ENCODE measurements at places on chromosomes 4 and X.

DNA sequence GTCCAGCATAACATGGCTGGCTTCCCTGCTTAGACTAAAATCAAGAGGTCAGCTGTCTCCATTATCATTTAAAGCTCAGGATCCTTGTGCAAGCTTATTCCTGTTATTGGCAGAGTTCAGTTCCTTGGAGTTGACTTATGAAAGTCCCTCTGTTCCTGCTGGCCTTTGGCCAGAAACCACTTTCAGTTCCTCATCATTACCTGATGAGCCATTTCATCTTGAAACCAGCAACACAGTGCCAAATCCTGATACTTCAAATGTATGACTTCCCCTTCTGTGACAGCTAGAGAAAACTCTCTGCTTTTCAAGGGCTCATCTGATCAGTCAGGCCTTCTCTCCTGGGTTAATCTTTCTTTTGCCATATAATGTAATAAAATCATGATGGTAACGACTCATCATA is 110.6 kb upstream of the FSTL5 start:
- peak; percentile 10 for DNase-seq

- peak; percentile 34 for DNase-seq
Measured at GRCh38 chrX:24167719-24168472, 18.4 kb downstream of the ZFX start.

DNA sequence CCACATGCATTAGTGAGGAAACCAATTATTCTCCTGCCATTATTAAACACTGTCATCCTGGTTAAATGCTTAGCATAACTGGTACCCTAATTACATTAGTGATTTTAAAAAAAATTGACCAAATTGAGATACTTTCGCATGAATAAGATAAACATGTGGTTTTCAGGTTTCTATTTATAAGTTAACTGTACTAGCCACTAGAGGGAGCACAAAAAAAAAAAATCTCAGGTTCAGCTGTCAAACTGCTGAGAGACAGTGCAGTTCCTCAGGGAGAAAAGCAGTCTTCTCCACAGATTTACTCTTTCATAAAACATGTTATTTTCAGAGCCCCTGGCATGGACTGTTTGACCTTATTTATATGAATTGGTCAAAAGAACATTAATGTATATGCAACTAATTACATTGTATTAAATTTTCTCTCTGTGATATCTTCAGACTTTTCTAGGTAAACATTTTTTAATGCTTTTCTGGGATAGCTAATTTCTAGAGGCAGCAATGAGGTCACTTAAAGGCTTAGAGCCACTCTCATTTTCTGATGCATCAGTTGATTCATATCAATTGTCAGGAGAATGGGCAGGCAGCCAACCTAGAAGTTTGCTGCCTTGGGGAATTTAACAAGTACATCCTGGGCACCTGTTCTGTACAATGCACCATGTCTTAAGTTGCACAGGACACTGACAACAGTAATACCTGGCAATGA is 167.5 kb downstream of the CDS1 start:
- peak; percentile 75 for DNase-seq

DNA sequence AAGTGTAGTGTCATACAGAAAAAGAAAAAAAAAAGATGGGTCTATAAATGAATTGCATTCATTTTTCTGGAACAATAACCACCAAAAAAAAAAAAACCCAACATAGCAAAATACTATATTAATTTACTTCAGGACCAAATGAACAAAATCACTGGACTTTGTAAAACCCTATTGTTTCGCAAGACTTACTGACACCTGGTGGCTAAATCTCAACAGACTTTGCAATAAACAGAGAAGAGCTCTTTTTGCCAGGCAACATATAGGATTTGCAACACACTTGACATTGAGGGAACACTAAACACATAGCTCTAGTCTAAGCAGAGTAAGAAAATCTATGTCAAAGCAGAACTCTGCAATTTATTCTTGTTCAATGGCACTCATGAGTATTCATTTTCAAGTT is 990.2 kb downstream of the STPG2 start:
- peak; percentile 15 for DNase-seq

DNA sequence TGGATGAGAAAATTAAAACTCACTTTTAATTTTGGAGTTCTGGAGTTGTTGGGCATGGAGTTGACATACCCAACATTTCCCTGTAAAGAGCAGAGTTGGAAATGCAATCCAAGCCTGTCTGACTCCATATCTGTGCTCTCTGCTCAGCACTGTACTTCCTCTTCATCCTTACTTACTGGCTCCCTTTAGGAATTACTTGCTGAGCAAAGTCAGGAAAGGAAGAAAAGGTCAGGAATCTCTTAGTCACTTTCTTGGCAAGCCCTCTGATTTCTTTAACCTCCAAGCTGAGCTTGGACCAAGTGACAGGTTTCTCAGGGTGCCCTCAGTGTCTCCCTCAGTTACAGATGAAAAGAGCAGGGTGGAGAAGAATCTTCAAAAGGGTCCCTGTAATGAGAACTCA is 501.5 kb downstream of the ZIC3 start:
- DNase-seq = no peak

DNA sequence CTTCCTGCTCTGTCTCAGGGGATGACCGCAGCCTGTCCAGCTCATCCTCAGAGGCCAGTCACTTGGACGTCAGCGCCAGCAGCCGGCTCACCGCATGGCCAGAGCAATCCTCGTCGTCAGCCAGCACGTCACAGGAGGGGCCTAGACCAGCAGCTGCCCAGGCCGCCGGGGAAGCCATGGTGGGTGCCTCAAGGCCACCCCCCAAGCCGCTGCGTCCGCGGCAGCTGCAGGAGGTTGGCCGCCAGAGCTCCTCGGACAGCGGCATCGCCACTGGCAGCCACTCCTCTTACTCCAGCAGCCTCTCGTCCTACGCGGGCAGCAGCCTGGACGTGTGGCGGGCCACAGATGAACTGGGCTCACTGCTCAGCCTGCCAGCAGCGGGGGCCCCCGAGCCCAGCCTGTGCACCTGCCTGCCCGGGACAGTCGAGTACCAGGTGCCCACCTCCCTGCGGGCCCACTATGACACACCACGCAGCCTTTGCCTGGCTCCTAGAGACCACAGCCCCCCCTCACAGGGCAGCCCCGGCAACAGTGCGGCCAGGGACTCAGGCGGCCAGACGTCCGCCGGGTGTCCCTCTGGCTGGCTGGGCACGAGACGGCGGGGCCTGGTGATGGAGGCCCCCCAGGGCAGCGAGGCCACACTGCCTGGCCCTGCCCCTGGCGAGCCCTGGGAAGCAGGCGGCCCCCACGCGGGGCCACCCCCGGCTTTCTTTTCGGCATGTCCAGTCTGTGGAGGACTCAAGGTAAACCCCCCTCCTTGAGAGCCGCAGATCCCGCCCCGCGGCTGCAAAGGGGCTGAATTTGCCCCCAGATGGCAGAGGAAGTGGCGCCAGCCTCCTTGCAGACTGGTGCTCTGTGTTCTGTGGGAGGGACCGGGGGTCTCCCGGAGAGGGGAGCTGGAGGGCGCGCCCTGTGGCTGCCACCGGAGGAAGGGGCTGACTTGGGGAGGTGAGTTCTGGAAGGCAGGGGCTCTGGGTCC is 29.9 kb downstream of the DOK7 start:
- DNase-seq = no peak

- no peak for DNase-seq
Measured at GRCh38 chrX:7446815-7447214, 298.9 kb upstream of the PUDP start.

DNA sequence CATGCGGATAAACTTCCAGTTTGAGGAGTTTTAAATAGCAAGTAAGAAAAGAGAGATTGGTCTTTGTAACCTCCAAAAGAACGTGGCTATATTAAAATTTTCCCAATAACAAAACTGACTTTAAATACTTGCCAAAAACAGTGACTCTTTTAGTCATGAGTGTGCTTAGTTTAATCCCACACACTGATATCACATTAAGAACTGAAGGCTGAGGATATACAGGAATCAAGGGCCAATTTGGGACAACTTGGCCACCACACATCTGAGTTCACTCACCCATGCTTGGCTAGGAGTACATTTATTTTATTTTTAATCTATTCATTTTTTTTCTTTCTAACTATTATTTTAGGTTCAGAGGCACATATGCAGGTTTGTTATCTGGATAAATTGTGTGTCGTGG is 110.2 kb downstream of the APBB2 start:
- DNase-seq = no peak

- DNase-seq = no peak
Measured at GRCh38 chrX:4800756-4801155, 1087.3 kb upstream of the PRKX start.

- DNase-seq = no peak
Measured at GRCh38 chr4:89625599-89626293, 211.2 kb downstream of the SNCA start.

GRCh38 chr4:6425336-6425735 is 47.1 kb downstream of the PPP2R2C start:
- DNase-seq = no peak

DNA sequence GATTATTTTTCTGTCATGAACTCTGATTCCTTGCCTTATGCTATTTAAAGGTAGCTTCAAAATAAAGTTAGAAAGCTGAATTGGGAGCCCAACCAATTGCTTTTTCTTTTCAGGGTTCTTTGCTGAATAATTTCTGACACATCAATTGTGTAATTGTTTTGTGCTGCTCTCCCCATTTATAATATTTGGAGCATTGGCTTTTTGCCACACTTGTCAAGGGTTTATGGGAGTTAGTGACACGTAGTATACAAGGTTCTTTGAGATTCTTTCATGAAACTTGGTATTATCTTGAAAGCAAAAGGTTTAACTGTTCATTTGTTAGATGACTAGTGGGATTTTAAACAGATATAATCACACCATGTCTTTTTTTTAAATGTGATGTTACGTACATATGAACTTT is 80.9 kb downstream of the POLA1 start:
- no peak for DNase-seq

DNA sequence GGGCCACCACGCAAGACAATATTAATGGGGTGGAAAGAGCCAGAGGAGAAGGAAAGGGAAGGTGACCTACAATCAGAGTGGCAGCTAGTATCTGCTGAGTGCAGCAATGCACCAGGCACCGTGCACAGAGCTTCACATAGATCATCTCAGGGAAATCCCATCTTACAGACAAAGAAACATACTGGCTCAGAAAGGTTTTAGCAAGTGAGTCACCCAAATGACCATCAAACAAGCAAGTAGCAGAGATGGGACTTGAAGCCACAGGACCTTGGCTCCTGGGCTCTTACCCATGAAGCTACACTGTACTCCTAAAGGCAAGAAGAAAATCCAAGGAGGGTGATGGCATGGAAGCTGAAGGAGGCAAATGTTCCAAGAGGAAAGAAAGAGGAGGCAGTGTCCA is 6.8 kb downstream of the ANXA5 start:
- no peak for DNase-seq

DNA sequence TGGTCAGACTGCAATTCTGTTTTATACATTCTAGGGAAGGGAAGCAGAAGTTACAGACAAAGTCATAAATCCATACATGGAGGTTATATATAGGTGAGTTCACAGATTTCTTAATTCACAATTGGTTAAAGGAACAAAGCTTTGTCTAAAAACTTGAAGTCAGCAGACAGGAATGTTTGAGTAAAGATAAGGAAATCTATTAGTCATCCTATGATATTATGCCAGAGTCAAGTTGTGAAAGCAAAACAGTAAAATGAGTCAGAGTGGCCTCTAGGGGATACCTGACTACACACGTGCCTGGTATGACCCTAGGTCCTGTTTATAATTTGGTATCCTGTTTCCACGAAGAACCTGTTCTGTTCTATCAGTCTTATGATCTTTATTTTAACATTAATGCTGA is 31.5 kb downstream of the ACTRT1 start:
- DNase-seq = no peak

- peak; percentile 32 for DNase-seq
Measured at GRCh38 chrX:39201305-39201990, 400.2 kb downstream of the MID1IP1 start.

DNA sequence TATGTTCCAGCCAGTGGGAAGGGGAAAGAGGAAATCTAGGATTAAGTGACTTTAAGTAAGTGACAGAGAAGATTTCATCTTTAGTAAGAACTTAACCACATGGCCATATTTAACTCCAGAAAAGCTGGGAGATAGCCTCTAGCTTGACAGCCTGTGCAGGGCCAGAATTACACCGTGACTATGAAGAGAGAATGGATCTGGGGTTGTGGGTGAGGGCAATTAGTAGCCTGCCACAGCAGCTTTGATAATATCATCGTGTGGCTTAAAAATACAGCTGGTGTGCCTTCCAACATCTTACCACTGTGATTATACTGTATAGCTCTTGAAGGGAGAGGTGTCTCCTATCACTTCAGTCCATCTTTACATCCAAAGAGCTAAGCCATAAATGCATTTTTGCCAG is 57.6 kb upstream of the TBC1D9 start:
- DNase-seq = no peak

GRCh38 chr4:169009286-169010124 is 550 bp downstream of the CBR4 start:
- peak; percentile 80 for DNase-seq

DNA sequence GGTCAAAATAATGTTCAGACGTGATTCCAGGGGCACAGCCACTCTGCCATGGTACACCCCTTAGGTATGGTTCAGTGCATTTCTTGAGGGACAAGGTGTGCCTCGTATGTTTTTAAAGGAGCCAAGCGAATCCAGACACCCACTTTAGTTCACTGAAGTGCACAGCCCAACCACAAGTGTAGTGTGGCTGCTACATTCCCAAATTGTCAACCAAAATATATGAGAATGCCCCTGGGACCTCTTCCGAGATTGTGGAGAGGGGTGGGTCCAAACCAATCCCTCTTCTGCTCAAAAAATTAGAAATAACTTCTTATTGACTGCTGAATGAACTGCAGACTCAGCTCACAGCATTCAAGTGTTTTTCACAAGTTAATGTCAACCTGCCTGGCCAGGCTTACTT is 7.4 kb upstream of the BRS3 start:
- DNase-seq = no peak

DNA sequence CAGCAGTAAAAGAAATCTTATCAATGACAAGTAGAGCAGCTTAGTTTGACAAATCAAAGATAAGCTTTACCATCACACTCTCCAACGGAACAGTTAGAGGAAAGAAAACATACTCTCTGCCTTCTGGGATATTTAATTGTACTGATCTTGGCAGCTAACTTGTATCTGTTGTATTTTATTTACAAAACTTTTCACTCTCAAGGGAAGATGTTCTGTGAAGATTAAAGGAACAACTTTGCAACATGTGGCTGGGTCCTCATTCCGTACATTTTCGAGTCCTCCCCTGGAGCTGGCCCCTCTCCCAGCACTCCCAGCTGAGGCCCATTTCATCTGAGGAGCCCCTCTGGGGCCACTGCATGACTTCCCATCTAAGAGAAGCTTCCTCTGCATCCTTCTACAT is 74.4 kb downstream of the RPS3A start:
- DNase-seq = no peak

GRCh38 chrX:27671234-27671633 is 81.1 kb downstream of the DCAF8L2 start:
- DNase-seq = no peak

DNA sequence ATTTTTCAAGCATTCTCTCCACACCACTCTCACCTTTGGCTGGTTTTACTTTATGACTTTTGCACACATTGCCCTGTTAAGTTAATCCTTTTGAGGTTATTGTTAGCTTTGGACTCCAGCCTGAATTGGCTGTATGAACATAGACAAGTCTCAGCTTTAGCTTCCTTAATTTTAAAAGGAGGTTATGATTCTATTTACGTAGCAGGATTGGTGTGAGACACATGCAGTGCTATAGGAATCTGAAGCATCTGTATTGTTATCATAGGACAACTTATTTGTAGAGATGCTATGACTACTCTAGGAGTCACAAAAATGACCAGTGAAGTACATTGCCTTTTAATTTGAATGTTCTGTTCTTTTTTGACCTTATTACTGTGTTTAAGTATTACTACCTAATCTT is 15.7 kb downstream of the PGAM4 start:
- no peak for DNase-seq
